Gastrocnemius medialis (tissue), 4 donors: ENCODE measurements at places on chromosomes 2 and 18. TPM values are rescaled to one million over a fixed set of nuclear protein-coding genes. Genes with fewer than 3 reads are reported as not detected.

- no peak for DNase-seq
Observed at GRCh38 chr2:5959836-5960820, 267.9 kb downstream of the SOX11 start.

DNA sequence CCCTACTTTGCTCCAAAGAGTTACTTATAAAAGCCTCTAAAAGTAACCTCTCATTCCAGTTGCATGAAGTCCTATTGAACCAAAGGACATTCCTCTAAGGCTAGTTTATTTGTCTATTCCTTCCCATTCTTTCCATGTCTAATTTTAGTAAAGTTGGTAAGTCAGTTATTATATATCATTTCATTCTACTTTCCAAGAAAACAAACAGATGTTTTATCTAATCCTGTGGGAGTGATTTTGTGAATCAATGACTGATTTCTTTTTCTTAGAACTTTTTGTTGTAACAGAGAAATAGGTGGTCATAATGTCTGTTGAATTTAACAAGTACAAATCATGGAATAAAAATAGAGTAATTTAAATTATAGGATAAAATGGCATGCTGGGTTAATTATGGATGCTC, 286.3 kb downstream of the FSIP2 start:
- DNase-seq, result no peak

The FAM237A gene
- total RNA-seq, result not detected

DNA sequence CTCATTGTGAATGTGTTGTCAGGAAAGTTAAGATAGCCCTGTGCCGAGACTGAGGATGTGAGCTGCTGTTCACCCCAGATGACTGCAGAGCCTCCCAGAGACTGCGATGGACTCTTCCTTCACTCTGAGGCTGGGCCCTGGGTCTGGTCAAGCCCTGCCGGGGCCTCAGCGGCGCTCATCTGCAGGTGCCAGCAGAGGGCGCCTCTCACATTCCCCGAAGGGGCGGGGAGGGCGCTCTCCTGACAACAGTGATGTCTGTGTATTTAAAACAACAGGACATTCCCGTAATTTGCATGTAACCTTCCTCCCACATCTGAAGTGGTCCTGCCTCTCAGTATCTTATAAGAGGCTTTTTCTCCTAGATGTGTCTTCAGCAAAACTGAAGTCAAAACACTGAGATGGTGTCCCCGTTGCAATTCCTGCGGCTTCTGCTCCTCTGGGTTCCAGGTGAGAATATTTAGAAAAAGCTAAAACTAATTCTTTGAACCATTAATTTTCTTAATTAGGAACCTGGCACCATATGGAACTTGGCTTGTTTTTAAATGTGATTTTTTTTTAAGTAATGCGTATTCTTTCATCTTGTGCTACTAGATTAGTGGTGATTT, 1377.9 kb downstream of the RPIA start:
- no peak for DNase-seq
